ENCODE measurements at places on chromosomes 2 and 18. TPM values are rescaled to one million over a fixed set of nuclear protein-coding genes. Genes with fewer than 3 reads are reported as not detected.

- DNase-seq: no peak
Measured at GRCh38 chr2:176934869-176935415, 277.7 kb upstream of the HNRNPA3 start.

DNA sequence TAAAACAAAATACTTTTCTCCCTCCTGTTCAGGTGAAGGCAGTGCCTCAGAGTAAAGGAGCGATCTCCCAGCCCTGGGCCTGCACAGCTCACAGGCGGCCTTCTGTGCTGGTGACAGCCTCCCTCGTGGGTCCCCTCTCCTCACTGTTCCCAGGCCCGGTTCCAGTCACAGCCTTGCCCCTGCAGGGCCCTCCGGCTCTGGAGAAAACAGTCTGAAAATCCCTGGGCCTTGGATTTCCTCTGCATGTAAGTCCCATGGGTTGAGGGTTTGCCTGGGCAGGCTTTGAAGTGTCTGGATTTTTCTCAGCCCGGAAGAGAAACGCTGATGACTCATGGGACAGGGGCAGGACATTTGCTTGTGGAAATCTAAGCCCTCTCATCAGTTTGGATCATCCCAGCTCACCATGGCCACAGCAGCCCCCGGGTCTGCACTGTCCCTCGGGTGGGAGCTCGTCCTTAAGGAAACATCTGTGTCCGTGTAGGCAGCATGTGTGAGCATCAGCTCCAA lies 186.1 kb upstream of the RAB12 start:
- no peak for DNase-seq

DNA sequence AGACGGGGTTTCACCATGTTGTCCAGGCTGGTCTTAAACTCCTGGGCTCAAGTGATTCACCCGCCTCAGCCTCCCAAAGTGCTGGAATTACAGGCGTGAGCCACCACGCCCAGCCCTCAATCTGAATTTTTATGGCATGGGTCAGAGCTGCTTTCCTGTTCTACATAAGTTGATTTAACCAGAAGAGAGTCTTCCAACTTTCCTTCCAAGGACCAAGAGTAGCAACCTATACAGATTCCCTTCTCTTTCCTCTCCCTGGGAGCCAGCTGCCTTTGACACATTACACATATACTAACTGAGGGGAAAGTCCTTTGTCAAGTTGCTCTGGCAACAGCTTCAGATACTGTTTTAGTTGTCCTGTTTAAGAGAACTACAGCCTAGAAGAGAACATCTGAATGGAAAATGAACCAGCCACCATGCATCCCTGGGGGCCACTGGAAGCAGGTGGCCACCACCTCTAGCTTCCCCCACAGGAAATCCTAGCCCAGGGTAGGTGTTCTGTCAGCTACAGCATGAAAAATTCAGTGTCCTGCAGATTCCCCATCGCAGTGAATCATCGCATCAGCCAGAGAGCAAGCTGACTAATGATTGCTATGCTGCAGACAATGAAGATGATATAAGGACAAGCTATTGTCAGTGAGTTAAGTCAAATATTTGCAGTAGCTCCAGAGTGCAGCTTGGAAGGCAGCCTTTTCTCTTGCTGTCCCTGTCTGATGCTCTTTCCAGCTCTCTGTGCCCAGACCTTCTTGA lies 62.9 kb downstream of the POMC start:
- DNase-seq: no peak

GRCh38 chr2:99825630-99826029 lies 316.8 kb downstream of the AFF3 start:
- no peak for DNase-seq

DNA sequence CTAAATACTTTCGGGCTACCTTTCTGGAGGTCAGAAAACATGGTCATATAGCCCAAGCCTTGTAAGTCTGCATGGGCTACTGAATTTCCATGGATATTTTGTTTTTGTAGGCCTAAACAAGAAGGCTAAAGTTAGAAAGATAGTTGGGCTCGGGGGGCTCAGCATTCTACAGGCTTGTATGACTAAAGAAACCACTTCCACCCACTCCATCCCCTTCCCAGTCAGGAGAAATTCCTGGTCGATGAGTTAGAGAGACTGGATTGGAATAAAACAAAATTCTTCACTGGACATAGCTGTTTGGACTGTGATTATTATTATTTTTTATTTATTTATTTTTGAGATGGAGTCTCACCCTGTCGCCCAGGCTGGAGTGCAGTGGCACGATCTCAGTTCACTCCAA lies 539.4 kb upstream of the TNP1 start:
- no peak for DNase-seq

GRCh38 chr2:241509155-241509784 lies 886 bp upstream of the STK25 start:
- DNase-seq: no peak

GRCh38 chr2:163600801-163601200 lies 135.0 kb downstream of the FIGN start:
- DNase-seq: no peak

- DNase-seq: peak; percentile 47
Measured at GRCh38 chr2:150425121-150425955, 62.1 kb downstream of the RND3 start.

DNA sequence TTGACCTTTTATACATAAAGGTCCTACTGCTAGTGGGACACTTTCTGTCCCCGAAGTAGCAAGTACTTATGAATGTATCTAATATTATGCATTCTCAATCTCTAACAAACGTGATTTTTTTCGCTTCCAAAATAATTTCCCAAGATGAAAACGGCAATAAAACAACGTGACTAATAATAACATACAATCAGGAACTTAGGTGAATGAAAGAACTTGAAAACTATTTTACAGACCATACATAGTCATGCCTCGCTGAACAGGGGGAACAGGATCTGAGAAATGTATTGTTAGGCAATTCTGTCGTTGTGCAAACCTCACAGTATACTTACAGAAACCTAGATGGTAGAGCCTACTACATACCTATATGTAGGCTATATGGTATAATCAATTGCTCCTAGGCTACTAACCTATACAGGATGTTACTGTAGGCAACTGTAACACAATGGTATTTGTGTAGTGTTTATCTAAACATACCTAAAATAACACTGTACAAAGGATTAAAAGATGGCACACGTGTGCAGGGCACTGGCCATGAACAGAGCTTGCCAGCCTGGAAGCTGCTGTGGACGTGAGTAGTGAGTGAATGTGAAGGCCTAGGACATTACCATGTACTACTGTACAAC lies 2.5 kb downstream of the RTN4 start:
- DNase-seq: peak; percentile 22

GRCh38 chr2:24382363-24383073 lies 22.2 kb upstream of the ITSN2 start:
- DNase-seq: peak; percentile 24

GRCh38 chr18:47263430-47264307 lies 12.2 kb upstream of the SKOR2 start:
- DNase-seq: no peak

- no peak for DNase-seq
Measured at GRCh38 chr2:229712136-229712535, 2.2 kb downstream of the DNER start.

DNA sequence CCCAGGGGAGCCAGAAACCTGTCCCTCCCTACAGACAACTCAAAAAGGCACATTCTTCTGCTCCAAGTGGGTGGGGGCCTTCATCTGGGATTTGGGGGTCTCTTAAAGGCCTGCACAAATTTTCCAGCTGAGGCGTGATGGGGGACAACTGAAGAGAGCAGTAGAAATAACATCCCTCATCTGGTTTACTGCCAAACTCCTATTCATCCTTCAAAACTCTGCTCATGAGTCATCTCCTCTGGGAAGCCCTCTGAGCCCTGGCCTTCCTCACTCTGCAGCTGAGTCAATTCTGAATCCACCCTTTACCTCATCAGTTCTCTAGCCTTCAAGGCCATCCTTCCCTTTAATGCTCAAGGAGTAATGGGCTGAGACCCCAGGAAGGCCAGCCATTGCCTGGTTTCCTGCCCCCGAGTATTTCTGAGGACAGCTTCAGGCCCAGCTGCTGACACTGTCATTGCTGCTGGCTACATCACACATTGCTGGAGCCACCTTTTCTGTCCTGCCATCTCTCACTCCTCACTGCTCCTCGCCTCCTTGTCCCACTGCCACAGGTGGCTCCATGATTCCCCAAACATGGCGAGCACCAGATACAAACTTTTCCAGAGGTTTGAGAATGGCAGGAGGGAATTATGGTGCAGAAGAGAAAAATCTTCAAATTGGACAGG lies 32.2 kb upstream of the GLI2 start:
- DNase-seq: no peak

DNA sequence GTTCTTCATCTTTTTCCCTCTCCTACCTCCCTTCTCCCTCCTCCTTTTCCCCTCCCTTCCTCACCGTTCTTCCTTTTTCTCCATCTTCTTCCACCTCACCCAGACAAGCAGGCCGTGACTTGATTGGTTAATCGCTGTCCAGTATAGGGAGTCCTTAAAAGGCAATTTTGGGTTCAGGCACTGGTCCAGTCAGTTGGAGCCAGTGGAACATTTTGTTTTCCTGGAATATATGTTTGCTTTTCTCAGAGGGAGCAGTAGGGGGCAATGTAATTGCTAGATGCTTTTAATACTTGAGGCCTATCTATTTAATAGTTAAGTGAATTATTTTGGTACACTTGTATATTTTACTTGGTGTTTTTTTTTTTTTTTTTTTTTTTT lies 15.0 kb downstream of the ELAC1 start:
- no peak for DNase-seq

- DNase-seq: peak; percentile 62
Measured at GRCh38 chr2:235614900-235615712, 121.3 kb downstream of the AGAP1 start.

DNA sequence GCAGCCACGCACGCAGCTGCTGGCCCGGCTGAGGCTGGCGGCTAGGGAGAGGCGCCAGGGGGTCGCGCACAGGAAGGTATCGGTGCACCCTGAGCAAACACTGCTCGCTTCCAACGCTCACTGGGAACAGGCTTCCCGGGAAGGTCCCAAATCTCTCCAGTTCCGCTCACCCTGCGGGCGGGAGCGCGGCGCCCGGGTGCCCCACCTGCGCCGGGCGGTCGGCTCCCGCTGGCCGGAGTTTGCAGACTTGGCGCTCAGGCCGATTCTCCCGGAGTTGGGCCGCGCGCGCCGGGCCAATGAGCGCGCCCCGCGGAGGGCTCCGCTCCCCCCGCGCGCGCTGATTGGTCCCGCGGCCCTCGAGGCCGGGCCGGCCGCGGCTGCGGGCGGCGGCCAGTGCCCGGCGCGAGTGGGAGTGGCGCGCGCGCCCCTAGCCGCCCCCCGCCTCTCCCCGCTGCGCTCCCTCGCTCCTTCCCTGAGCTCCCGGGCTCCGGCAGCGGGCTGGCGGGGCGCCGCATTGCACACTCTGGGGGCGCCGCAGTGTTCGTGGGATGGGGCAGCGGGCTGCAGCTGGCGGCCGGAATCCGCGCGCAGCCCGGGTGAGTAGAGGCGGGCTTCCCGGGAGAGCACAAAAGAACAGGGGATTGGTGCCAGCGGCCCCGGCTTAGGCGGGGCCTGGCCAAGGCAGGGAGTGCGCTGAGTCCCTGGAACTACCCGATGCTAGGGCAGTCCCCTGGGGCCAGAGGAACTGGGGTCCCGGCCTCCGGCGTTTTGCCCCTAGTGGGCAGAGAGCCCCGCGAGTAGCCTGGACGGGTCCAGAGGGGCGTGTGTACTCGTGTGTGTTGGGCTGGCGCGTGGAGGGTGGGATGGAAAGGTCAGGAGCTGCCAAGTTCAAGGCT lies at the start of gene LYPD6:
LYPD6 (plus strand) TSS at position 461 of the 896 bp plus-strand sequence. CDS start 107,122 bp downstream, outside the sequence.
- DNase-seq: peak; percentile 48

GRCh38 chr2:96400049-96401000 lies 64.8 kb downstream of the NCAPH start:
- no peak for DNase-seq

DNA sequence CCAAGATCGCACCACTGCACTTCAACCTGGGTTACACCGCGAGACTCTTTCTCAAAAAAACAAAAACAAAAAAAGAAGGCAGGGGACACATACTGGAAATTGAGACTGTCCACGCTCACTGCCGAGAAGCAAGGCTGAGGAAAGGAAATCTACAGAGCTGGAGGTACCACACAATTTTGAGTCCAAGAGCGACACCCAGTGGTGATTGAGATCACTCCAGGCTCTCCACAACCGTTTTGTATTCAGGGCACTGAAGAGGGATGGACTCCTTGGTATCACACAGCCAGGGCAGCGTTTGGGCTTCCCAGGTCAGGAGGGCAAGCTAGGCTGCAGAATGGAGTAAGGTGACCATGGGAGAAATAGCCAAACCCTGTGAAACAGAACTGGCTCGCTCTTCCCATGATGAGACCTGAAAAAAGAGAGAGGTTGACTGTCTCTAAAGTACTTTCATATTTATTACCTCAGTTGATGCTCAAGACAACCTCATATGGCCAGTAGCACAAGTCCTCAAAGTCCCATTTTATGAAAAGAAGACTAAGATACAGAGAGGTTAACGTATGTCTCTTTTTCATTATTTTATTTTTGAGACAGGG lies 74.5 kb upstream of the YPEL5 start:
- peak; percentile 70 for DNase-seq

DNA sequence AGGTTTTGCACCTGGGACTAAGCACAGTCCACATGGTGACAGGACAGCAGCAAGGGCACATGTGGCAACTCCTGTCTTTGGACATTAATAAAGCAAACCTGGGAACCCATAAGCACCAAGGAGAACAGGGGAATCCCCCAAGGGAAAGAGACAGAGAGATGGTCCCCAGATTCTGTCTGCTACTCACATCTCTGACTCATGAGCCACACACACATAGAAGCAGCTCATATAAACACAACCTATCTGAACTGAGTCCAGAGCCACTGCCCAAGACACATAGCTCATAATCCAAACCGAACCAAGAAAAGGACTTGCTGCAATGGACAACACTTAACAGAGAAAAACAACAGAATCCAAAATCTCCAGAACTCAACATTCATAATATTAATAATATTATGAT lies 82.5 kb downstream of the OSBPL1A start:
- no peak for DNase-seq

GRCh38 chr2:232925821-232926156 lies 55.7 kb downstream of the SNORC start:
- no peak for DNase-seq

GRCh38 chr2:136006658-136007057 lies 21.2 kb upstream of the DARS1 start:
- DNase-seq: no peak

The MYO5B gene
- 2.3 TPM for total RNA-seq

The PROKR1 gene
- total RNA-seq: not detected

The ZSWIM2 gene
- total RNA-seq: not detected

The PJVK gene
- 0.68 TPM for total RNA-seq

The DSG2 gene
- 41.2 TPM for total RNA-seq

The ATOH8 gene
- 20.2 TPM for total RNA-seq

The MC2R gene
- not detected for total RNA-seq

The KHK gene
- total RNA-seq: 3.2 TPM

All from heart right ventricle (tissue), 16 donors.